Mesothelial cell of epicardium (in vitro differentiated cells): ENCODE measurements at places on chromosomes 7 and 10. TPM values are rescaled to one million over a fixed set of nuclear protein-coding genes. Genes with fewer than 3 reads are reported as not detected.

DNA sequence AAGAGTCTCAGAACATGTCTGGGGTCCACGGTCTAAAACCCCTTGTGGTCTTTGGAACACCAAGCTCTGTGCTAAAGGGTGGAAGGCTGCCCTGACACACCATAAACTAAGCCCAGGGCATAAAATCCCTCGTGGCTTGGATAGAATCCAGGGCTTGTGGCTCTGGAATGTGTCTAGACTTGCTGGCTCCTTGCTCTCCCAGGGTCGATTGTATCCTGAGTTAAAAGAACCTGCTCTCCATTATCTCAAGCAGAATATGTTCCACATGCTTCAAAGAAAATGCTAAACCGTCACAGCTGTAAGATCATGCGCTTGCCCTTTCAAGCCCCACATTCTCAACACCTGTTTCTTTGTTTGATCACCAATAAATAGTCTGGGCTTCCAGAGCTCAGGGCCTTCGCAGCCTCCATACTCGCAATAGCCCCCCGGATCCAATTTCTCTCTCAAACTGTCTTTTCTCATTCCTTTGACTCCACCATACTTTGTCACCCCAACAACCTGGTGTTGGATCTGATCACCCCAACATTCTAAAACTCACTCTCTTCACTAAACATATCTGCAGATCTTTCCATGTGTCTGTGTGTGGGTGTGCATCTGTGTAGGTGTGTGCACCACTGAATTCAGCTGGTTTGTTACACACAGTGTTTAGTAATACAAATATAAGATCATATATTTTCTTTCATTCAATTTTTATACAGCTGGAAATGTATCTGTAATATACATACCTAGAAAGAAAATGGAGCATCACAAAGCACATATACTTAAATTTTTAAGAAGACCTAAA lies 238.5 kb downstream of the ZMYND11 start:
- H3K27me3 ChIP-seq, result no peaks in the 10 kb centered on the region
- no peak for DNase-seq

The NANOS1 gene
- 4.1 to 4.6 TPM (median 4.4 TPM) in 3 replicates for total RNA-seq

The TUBAL3 gene
- total RNA-seq, result 0.11 to 0.22 TPM in 2 of 3 replicates, not detected in the other

The ADAM12 gene
- 10.1 to 13.4 TPM (median 13.3 TPM) in 3 replicates for total RNA-seq

GRCh38 chr7:34208878-34209621 lies 303.7 kb downstream of the BMPER start:
- no peak overlapping the region for H3K4me3 ChIP-seq
- no peak for DNase-seq
- peaks cover 3% of the 10 kb centered on the region for H3K27me3 ChIP-seq
- H3K27ac ChIP-seq, result no peak overlapping the region
